ENCODE measurements at places on chromosomes 1 and 21.

GRCh38 chr1:2345297-2346075, 45.9 kb downstream of the MORN1 start:
- DNase-seq = no peak

- no peak for DNase-seq
These were observed 14.0 kb downstream of the BCAR3 start for GRCh38 chr1:93667642-93668041.

DNA sequence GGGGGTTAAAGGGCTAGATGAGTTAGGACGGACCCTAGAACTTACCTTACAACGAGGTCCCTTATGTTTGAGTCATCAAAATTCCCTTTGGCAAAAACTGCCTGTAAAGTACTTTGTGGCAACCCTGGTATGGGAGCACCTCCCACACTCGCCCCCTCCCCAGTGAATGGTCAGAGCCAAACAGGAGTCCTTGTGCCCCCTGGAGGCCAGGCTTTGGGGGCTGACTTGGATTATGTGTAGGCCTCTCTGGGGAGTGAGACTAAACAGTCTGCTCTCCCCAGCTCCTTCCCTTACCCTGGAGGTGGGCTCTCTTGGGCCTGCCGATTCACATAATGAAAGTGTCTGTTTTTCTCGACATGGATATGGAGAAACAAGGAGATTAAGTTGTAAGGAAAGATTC, 81.2 kb downstream of the ADCY10 start:
- no peak for DNase-seq

DNA sequence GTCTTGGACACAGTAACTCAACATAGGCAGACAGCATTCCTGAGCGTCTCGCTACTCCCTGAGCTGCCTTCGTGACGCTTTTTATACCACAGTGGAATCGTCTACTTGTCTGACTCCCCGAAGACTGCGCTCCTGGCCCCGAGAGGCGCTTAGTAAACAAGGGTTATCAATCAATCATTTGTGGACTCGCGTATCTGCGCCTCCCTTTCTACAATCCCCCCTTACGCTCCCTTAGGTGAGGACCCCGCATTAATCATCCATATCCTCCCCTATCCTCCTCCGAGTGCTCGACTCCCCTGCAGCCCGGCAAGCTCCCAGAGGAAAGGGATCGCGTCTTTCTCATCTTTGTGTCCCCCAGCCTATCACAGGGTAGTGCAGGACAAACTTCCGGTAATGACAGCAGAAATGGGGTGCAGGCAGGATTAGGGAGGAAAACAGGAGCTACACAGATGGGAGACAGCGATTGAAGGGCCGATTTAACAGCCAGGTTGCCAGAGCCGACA, 522 bp downstream of the TMEM59 start:
- peak; percentile 20 for DNase-seq

- DNase-seq = no peak
These were observed 72.9 kb upstream of the CTTNBP2NL start for GRCh38 chr1:112322983-112323678.
